ENCODE measurements at places on chromosomes 2 and 18. TPM values are rescaled to one million over a fixed set of nuclear protein-coding genes. Genes with fewer than 3 reads are reported as not detected.

The CDH2 gene
- total RNA-seq = 337 TPM

The RNF181 gene
- 332 TPM for total RNA-seq

The POMC gene
- 0.59 TPM for total RNA-seq

The EMILIN1 gene
- total RNA-seq = 319 TPM

The GAD1 gene
- 0.23 TPM for total RNA-seq

The GKN2 gene
- not detected for total RNA-seq

The EIPR1 gene
- total RNA-seq = 21.1 TPM

The TUBA4B gene
- not detected for total RNA-seq

The FBLN7 gene
- 4.0 TPM for total RNA-seq

The AGAP1 gene
- 6.2 TPM for total RNA-seq

The FNDC4 gene
- 31.8 TPM for total RNA-seq

The GALNT14 gene
- 0.12 TPM for total RNA-seq

All from smooth muscle cell of the coronary artery (primary cell).